ENCODE measurements at places on chromosomes 2 and 18.

- no peak for DNase-seq
Observed at GRCh38 chr18:3048820-3049349, 35.9 kb upstream of the LPIN2 start.

GRCh38 chr18:40380686-40381439 is 1574.2 kb upstream of the PIK3C3 start:
- DNase-seq: no peak

- no peak for DNase-seq
Observed at GRCh38 chr2:197975931-197976519, 171.6 kb downstream of the PLCL1 start.

DNA sequence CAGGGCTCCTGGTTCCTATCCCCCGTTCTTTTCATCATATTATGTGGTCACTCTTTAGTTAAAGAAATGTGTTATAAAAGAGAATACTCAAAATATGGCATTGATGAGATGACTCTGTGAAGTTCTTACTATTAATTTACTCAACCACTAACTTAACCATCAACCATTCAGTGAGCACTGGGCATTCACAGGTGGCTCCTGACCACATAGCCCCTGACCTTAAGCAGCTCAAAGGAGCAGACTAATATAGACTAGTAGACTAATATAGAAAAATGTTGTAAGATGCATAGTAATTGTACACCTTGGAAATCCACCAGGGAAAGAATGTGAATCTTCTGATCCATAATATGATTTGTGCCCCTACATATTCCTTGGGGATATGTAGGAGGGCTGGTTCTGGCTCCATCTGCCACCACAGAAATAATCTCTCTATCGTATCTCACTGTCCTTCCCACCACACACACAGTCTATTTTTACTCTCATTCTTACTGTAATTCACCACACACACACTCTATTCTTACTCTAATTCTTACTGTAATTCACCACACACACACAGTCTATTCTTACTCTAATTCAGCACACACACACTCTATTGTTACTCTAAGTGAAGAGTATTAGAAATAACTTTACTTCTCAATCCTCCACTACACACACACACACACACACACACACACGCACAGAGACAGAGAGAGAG is 188.9 kb upstream of the ITGA4 start:
- no peak for DNase-seq

- DNase-seq: no peak
Observed at GRCh38 chr2:231680992-231681852, 27.1 kb upstream of the PTMA start.

- no peak for DNase-seq
Observed at GRCh38 chr2:137929519-137929916, 34.8 kb upstream of the HNMT start.

DNA sequence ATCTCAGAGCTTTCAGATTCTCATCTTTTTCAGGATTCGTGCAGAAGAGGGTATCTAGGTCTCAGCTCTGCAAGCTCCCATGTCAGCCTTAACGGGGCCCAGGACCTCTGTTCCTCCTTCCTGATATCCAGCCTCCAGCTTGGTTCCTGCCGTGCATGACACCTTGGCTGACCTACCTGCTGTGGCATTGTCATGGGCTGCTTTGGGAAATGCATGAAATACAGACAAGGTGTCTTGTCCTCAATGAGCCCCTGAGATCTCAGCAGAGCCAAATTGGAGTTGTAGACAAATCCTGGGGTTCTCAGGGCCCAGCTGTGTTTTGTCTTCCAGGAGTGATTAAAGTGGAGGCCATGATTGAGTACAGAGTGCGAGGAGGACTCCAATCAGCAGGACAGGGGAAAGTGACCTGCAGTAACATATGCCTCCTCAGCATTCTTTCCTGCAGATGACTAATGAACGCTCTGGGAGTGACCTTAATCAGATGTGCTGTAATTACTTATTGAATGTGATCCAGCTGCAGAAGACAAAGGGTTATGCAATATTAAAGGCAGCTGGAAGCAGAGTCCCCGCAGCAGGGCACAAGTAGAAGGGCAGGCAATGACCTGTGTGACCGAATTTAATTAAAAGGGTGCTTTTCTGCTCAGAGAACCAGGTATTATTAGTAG is 141.1 kb downstream of the CCBE1 start:
- no peak for DNase-seq

GRCh38 chr2:26846334-26847306 is 1.3 kb upstream of the DPYSL5 start:
- DNase-seq: peak; percentile 48

DNA sequence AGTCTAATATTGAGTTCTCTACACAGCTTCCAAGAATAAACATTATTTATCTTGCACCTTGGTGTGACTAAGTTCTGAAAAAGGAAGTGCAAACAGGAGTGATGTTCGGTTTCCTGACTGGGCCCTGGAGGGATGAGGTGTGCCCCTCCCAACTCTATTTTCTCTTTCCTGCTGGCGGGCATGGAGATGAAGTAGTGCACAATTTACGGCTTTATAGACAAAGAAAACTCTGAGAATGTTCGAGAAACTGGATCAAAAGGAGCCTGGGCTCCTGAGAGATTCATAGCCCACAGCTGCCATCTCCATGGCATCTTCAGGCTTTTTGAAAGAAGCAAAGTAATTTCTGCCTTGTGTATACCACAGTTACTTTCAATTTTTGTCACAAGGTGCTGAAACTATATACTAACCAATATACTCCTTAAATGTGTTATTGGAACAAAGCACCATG is 22.3 kb downstream of the LRATD1 start:
- DNase-seq: no peak

DNA sequence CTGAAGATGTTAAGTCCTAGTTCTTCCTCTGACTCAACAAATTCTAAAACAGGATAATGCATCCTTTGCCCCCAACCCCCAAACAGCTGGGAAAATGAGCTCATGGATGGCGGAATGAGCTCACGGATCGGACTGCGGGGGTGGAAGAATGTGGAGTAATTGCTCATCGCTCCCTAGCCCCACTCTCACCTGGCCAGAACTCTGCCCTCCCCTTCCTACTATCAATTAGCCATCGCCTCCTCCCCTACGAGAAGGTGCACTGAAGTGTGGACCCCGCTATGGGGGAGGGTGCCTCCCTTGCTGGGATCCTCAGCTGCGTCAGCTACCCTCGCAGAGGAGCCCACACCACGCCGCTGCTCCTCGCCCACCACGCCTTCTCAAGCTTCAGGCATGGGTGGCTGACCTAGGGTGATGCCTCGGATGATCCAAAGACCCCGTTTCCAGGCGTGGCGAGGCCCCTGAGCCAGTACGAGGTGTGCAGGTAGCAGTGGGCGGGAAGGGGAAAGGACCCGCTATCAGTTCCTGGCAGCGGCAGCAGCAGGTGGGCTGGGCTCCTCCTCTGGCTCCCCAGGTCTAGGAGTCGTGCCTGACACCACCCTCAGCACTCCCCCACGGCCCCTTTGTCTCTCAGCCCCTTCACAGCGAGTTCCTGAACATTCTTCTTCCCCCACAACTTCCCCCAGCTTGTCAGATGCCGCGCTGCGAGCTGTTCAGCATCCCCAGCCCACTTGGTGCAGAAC is 82.1 kb upstream of the POMC start:
- no peak for DNase-seq

GRCh38 chr2:167430447-167430846 is 542.2 kb downstream of the XIRP2 start:
- no peak for DNase-seq

- DNase-seq: no peak
Observed at GRCh38 chr18:68417166-68417799, 297.6 kb downstream of the TMX3 start.

DNA sequence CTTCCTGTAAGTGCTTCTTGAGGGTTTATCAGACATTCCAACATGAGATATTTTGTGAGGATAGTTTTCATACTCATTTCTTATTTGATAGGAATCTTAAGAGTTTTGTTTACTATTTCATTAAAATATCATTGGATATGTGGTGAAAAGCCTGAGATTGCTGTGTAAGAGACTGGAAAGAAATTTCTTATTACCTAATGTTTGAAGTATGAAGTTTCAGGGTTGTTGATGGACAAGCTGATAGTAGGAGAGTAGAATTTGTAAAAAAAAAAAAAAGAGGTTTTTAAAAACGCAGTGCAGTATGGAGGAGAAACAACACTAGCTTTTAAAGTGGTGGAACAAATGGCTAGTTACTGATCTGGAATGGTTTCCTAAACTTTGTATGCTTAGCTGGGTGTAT is 7.7 kb downstream of the EPB41L5 start:
- DNase-seq: no peak

DNA sequence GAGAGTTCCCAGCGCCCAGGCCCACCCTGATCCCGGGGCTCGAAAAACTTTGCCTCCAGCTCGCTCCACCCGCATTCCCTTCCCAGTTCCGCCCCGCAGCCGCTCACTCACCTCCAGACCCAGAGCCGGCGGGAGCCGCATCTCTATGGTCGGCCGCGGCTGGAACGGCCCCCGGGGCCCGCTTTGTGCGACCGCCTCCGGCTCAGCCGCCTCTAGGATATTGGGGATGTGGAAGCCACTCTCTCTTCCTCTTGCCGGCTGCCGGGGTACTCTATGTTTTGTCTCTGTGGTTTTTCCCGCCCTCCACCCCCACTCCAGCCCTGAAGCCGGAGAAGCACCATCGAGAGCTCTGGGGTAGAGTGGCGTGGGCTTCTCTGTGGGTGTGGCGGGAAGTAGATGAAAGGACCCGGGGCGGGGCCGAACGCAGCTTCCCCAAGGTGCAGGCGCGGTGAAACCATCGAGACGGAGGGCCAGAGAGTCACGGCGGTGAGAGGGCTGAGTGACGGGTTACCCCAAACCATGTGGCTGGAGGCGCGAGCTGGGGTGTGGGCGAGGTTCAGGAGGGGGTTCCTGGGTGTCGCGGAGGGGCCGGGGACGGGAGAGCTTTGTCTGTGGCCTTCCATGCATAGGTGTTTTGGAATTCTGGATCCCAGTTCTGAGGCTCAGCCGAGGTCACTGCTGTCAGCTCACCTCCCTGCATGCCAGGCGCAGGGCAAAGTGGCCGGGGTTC is at the start of the genes BCS1L and ZNF142:
TSS of gene BCS1L (plus strand) at position 426 of the 730 bp plus-strand sequence. CDS start 1,305 bp downstream, outside the sequence.
TSS of gene ZNF142 (minus strand) at position 366 of the 730 bp plus-strand sequence. CDS start 3,194 bp downstream, outside the sequence.
- peak; percentile 92 for DNase-seq

DNA sequence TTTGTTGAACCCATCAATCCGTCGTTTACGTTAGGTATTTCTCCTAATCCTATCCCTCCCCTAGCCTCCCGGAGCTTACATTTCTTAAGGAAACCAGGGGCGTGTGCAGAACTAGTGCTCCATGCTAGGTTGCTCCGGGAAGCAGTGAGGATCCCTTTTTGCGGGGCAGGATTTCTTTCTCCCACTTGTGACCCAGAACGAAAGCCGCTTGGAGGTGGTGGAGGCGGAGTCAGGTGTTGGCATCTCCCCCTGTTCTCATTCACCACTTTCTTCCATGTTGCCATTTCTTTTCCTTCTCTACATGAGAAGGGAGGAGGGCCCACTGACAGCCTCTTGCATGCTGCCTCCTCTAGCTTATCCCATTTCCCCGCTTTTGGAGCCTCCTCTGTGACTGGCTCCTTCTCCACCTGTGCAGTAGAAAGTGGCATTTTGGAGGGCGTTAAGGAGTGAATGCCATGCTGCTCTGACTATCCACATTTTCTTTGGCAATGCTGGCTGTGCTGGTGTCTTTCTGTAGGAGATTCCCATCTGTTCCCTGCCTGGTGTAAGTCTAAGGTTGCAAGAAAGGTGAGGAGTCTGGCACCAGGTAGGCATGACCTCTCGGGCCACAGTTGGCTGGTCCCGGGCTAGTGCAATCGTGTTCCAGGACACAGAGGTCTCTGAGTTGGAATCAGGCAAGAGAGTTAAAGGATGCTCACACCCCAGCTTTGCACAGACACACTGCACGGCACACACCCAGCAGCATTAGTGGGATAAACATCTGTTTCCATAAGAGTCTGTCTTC is 89.5 kb downstream of the ACKR3 start:
- no peak for DNase-seq
